ENCODE measurements at places on chromosomes 3 and 15.

DNA sequence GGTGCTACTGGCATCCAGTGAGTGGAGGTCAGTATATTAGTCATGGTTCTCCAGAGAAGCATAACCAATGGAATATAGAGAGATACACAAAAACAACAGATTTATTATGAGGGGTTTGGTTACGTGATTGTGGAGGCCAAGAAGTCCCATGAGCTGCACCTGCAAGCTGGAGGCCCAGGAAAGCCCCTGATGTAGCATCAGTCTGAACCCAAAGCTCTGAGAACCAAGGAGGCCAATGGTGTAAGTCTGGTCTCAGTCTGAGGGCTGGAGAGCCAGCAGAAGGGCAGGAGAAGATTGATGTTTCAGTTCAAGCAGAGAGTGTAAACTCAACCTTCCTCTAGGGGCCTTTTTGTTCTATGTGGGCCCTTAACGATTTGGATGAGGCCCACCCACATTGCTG, 144.1 kb downstream of the KLF13 start:
- DNase-seq = no peak

- peak; percentile 86 for DNase-seq
These were observed 24.6 kb upstream of the RSL24D1 start for GRCh38 chr15:55221090-55222011.

DNA sequence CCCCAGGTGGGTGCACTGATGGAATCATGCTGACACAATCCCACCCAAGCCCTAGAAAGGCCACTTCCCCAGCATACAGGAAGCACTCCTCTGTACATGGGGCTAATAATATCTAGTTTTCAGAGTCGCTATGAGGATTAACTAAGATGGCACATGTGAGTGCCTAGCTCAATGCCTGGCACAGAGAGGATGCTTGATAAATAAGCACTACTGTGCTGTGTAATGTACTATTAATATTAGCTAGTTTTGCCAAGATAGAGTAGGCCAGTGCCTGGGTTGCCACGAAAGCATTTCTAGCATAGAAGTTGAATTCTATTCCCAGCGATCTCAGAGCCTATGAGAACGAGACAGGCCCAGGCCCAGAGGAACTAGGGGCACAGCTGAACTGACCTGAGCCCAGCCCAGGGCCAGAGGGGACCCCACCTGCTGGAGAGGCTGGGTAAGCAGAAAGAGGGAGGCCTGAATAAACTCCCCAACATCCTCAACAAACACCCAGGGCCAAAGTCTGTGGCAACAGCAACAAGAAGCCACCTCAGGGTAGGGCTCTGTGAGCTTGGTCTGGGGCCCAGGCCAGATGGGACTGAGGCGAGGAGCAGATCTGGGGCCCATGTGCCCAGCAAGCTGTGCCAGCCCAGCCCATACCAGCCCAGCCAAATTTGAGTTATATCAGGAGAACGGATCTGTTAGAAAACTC, 7.6 kb upstream of the SEMA7A start:
- no peak for DNase-seq

DNA sequence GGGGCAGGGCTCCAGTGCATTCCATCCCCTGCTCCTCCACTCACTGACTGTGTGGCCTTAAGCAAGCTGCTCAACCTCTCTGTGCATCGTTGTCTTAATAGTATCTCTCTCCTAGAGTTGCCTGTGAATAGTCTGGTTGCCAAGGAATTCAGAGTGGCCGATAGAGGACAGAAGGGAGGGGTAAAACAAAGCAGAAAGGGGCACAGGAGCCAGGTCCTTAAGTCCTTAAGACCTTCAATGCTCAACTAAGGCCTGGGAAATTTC, 13.7 kb upstream of the CYP11A1 start:
- no peak for DNase-seq

- no peak for DNase-seq
These were observed 135.5 kb upstream of the PTX3 start for GRCh38 chr3:157300981-157301663.

GRCh38 chr3:30356866-30357753, 249.3 kb upstream of the TGFBR2 start:
- DNase-seq = no peak

GRCh38 chr15:73926219-73927002, at the start of gene LOXL1:
Gene LOXL1, plus strand, starts transcription at chr15:73926462. Its CDS starts 322 bp downstream, at chr15:73926784.
- peak; percentile 46 for DNase-seq

DNA sequence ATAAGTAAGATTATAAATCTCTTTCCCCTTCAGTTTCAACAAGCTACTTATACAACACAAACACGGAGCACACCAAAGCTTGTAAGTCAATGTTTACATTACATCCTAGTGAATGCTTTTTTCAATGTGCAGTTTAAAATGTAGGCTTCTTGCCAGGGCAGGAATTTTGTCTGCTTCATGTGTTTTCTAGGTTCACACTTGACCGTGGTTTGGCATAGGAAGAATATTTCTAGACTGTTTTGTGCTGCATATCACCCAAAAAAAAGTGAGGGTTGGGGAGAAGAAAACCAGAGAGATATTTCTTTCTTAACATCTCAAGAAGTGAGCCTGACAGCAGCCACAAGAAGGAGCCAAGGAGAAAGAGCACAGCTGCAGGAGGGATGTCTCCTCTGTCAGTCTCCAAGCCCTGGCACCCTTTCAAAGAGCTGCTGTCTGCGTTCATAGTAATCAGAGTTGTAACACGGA, 255.8 kb downstream of the MEIS2 start:
- DNase-seq = peak; percentile 10

- no peak for DNase-seq
These were observed 220.1 kb downstream of the FEZF2 start for GRCh38 chr3:62153231-62153630.

- DNase-seq = no peak
These were observed 5.3 kb downstream of the ULK3 start for GRCh38 chr15:74837482-74838136.

DNA sequence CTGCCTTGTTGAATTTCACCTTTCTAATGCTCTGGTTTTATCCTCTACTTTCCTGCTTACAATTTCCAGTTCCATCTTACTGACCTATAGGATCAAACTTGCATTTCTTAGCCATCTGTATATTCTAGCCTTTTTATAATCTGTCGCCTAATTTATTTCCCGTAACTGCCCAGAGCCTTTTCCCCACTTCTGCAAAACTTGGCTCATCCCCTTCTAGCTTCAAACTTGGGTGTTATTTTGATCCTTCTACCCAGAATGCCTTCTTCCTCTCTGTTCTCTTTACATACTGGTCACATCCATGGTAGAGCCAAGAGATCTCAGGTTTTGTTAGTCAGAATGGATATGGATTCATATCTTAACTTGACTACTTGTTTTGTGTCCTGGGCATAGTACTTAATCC, 2.6 kb downstream of the SACM1L start:
- DNase-seq = no peak

GRCh38 chr15:71071529-71071928, 43.7 kb upstream of the THSD4 start:
- no peak for DNase-seq

DNA sequence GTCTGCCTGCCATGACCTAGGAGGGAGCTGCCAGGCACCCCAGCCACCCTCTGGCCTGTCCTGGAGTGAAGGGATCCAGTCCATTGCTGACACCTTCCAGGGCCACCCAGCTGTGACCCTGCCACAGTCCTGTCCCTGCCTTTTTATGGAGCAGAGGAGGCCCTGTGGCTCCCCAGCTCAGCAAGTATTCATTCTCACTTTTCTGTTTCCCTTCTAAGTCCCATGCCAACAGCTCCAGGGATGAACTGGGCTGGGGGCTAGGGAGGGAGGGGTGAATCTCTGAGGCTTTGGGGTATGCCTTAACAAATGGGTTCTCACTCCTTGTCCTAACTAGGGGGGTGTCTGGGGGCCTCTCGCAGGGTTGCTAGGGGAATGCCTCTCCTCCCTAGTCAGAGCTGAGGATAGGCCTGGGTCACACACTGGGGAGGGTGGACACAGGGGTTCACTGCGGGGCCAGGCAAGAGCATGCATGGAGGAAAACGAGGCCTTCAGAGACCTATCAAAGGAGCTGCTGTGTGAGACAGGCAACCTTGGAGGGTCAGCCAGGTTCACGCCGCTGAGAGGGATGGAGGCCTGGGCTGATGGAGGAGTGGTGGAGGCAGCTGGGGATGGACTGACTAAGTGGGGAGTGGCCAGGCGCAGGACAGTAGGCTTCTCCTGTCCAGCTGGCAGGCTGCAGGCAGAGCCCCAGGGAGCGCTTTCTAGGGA, 31.8 kb downstream of the EPHB3 start:
- no peak for DNase-seq

DNA sequence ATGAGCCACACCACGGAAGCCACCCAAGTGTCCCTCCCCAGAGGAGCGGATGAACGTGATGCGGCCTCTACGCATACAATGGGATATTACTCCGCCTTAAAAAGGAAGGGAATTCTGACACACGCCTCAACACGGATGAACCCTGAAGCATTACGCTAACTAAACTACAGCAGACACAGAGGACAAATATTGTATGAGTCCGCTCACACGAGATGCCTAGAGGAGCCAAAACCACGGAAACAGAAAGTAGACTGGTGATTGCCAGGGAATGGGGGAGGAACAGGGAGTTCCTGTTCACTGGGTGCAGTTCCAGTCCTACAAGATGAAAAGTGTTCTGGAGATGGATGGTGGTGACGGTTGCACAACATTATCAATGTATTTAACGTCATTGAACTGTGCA, 32.7 kb downstream of the SRGAP3 start:
- DNase-seq = no peak

GRCh38 chr15:83404121-83404520, 43.0 kb upstream of the SH3GL3 start:
- no peak for DNase-seq

DNA sequence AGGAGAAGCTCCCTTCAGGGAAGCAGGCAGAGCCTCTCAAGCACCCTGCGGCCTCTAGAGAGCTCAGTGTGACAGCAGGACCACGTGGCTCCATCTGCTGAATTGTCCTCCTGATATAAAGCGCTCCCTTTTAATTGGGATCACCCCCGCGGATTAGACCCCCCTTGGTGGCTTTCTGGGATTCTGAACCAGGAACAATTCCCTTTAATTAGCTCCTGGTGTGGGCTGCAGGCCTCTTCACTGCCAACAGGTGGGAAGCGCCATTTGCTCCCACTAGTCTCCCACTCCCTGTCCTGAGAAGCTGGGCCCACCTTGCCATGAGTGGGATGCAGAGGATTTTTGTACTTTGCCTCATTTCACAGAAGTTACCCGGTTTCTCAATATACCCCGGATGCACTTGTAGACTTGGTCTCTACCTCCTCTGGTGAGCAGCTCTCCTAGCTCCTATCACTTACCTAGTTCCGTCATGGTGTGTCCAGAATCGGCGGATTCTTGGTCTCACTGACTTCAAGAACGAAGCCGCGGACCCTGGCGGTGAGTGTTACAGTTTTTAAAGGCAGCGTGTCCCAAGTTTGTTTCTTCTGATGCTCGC, 592 bp downstream of the PGPEP1L start:
- no peak for DNase-seq

DNA sequence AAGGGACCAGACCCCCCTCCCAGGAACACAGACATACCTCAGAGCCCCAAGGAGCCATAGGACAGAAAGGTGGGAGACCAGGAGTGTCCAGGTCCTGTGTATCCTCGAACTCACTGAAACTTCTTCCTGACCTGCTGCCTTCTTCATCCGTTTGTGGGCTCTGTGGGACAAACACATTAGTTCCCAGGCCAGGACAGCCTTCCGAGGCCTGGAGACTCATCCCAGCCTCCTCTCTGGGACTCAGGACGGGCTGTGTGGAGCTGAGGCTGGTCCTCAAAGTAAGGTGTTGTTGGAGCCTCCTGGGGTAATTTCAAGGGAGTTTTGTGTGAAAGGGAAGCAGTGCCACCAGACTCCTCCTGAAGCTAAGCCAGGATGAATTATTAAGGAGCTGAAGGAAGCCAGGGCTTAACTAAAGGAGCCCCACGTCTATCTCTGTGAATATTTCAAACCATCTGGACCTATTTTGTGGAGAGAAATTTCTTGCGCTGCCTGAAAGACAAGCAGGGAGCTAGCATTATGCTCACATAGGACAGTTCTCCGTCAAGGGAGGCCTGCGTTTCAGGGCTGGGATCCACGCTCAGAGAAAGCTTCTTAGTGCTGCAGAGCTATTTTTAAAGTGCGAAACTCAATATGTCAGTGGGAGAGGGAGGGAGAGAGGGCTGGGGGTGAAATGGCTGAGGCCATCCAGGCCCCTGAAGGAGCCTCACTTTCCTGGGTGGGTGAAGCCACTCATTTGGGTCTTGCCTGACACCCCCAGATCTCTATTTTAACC, 29.8 kb upstream of the PLA2G4E start:
- DNase-seq = no peak

- no peak for DNase-seq
These were observed 30.8 kb downstream of the CORO2B start for GRCh38 chr15:68609629-68610028.

DNA sequence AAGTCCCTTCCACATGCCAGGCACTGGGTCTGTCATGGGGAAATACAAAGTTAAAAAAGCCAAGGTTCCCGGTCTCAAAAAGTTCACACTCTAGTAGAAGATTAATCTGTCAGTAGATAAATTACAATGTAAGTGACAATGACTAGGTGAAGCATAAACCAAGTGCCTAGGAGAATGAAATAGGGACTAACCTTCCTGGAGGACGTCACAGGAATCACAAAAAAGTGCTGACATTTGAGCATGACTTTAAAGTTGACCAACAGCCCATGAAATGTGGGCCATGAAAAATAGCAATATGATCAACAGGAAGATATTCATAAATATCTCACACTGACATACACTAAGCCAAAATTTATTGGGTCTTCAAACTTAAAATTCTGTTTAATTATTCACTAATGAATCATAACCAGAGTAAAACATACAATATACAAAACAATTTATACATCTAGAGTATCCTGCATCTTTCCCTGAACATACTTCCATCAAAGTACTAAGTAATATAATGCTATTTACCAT, 20.0 kb downstream of the COPS2 start:
- no peak for DNase-seq

DNA sequence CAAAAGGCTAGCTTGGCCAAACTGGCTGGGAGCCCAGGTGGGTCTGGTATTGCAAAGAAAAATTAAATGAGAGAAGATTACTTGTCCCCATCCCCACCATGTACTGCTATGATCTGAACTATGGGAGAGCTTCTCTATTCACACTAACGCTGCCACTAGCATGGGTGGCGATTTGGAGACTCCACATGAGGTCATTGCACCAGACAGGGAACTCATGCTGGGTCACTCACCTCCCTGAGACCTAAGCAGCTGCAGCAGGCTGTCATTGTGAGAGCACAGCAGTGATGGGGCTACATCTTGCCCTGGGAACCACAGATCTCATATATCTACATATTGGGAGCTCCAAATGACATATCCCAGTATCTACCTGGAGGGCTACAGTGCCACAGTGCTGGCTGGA, 36.3 kb upstream of the NECTIN3 start:
- DNase-seq = no peak

GRCh38 chr3:172181932-172182586, 142.7 kb downstream of the FNDC3B start:
- DNase-seq = no peak

DNA sequence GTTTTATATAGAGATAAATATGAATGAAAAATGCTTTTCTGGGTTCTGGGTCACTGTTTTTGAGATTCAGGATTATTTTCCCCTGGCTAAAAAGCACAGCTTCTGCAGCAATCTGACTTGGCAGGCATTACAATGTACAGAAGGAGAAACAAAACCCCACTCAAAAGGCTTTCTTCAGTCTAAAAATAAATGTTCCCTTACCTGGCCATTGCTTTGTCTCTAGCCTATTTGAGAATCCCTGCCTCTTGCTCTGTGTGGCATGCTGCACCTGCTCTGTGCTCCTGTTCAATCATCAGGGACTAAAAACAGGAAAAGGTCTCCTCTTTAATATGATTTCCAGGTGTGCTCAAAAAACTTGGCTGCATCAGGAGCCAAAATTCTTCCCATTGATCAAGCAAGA, 187.4 kb upstream of the STAC start:
- DNase-seq = no peak

- no peak for DNase-seq
These were observed 43.6 kb downstream of the ABTB1 start for GRCh38 chr3:127716384-127716783.

All from AG04449 (cell line).